Renal pelvis (tissue), 12 donors: ENCODE measurements at places on chromosomes 4 and X. TPM values are rescaled to one million over a fixed set of nuclear protein-coding genes. Genes with fewer than 3 reads are reported as not detected.

GRCh38 chrX:72373136-72373535, 67.4 kb upstream of the CITED1 start:
- no peak for DNase-seq

DNA sequence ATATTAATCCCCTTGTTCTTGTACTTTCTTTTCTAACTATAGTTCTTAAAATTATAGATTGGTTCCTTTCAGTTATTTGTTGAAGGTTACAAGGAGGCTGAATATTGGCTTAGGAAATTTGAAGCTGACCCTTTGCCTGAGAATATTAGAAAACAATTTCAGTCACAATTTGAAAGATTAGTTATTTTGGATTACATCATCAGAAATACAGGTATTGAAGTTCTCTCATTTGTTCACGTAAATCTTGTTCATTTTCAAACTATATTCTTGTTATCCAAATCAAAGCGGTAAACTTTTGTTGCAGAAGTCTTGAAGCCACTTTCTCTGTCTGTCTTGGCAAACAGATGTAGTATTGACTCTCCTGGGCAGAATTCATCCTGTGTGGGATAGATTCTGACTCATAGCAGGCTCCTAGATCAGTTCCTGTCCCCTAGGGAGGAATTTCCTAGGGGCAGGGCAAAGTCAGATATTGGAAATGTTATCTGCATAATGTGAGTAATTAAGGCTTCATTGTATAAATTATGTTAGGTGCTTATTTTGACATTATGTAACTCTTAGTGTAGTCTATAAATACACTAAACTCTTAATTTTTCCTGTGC, 25.2 kb downstream of the PI4K2B start:
- no peak for DNase-seq

DNA sequence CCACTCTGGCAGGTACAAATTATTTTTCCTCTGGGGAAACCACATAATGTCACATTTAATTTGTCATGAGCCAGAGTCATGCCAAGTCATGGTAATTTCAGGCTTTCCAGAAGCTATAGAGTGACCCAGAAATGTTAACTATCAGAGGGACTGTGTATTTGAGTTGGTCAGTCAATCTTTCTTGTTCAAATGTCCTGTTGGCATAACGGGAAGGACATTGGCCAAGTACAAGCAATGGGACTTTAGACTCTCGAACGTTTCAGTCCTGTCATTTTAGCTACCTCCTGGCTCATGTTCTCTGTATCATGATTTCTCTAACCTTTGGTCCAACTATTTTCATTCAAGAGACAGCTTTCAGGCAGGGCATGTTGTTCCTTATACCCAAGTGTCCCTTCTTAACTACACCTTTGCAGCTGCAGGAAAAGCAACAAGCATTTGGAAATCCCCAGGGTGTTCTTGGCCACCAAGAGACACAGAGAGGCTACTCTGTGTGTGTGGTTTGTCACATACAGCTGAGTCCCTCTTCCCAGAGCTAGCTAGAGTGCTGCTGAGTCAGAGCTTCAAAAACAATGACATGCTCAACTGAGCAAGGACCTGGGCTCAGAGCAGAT, 142.6 kb downstream of the EGF start:
- DNase-seq: no peak

DNA sequence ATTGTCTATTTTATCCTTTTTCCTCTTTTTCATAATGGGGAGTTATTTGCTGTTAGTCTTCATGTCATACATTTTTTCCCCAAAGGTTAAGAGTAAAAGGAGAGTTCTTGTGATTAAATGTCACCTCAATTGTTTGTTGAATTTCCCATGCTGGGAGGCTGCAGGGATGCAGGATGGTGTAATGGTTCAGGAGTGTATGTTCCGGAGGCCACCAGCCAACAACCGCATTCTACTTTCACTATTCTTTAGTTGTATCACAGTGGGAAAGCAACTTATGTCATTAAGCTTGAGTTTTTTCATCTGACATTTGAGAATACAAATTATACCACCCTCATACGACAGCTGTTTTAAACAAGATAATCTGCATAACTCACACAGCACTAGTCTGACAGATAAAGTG, 15.4 kb downstream of the AFP start:
- no peak for DNase-seq

GRCh38 chrX:148593146-148593545, 92.7 kb downstream of the AFF2 start:
- DNase-seq: no peak

GRCh38 chr4:22962295-22962694, 269.6 kb downstream of the GBA3 start:
- peak; percentile 15 for DNase-seq

DNA sequence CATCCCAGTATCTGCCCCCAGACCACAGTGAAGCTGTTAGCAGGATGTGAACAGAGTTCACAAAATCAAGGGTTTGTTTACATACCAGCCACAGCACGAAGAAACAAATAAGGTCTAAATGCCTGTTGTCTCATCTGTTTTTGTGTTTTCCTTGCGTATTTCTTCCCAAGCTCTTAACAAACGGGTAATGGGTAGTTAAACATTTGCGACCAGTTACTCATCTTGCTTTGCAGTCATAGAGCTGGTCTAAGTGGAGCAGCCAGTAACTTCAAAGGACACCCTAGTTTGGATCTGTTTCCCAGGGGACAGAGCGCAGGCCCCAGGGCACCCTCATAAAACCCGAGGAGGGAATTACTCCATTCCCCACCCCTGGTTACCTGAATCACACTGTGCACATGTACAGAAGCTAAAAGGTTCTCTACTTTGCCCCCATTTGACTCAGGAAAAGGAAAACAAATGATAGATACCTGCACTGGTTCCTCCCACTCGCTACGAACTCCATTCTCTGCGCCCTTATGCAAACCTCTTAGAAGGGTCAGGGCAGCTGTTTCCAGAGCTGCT, 68.8 kb downstream of the MAML3 start:
- DNase-seq: no peak

DNA sequence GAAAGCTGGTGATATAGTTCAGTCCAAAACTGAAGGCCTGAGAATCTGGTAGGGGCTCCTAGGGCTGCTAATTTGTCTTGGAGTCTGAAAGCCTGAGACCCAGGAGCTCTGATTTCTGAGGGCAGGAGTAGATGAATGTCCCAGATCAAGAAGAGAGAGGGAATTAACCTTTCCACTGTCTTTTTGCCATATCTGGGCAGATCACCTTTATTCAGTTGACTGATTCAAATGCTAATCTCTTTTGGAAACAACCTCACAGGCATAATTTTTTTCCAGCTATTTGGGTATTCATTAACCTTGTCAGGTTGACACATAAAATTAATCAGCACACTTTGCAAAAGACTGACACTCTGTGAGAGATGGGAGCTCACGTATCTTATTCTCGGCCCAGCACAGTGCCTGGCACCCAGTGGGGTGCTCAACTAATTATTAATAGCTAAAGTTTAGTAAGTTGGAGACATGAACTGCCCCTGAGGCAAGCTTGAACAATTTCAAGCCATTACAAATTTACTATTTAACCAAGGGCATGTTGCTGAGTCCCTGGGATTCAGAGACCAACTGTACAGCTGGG, 114.3 kb downstream of the CPEB2 start:
- DNase-seq: peak; percentile 39

DNA sequence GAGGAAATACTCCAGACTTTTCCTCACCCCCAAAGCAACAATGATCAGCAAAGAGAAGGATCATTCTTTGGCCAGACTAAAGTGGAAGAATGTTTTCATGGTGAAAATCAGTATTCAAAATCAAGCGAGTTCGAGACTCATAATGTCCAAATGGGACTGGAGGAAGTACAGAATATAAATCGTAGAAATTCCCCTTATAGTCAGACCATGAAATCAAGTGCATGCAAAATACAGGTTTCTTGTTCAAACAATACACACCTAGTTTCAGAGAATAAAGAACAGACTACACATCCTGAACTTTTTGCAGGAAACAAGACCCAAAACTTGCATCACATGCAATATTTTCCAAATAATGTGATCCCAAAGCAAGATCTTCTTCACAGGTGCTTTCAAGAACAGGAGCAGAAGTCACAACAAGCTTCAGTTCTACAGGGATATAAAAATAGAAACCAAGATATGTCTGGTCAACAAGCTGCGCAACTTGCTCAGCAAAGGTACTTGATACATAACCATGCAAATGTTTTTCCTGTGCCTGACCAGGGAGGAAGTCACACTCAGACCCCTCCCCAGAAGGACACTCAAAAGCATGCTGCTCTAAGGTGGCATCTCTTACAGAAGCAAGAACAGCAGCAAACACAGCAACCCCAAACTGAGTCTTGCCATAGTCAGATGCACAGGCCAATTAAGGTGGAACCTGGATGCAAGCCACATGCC, 89.7 kb downstream of the TET2 start:
- no peak for DNase-seq

DNA sequence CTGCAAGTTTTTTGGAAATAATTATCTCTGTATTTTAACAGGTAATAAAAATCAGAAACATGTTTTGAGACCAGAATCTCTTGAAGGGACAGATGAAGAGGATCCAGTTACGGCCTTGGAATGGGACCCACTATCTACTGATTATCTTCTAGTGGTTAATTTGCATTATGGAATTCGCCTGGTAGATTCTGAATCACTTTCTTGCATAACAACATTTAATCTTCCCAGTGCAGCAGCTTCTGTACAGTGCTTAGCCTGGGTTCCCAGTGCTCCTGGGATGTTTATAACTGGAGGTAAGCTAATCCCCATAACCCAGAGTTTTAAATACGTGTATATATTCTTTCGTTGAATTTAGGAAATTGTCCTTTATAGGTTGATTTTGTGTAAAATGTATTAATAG, 59.4 kb downstream of the WDR17 start:
- DNase-seq: no peak

DNA sequence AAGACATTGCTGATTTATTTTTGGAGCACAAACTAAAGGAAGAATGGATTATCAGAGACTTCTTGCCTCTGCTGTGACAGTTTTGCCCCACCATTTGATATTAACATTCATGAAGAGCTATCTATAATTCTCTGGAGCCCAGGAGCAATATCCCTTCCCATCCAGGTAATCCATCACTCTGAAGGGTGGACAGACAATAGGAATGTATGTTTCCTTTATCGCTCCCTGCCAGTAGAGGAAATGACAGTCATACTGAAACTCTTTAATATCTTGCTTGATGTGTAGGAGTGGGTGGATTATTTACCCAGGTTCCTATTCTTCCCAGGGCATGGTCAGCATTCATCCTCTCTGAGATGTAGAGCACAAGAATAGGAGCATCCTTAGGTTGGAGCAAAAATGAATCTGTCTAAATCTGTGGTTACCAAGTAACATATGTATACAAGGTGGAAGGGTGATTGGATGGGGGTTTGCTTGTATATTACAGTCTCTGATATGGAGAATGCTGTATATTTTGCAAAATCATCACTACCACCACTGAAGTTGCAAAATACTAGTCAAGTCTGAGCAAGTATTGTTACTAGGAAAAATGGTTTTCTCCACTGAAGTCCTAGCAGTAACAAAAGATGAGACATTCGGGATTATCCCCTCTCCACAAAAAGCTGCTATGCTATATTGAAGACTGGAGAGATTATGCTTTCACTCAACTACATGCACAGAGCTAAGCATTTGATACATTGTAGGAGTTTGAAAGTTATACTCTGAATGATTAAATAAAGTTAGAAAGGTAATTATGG, 151.6 kb downstream of the CBLL2 start:
- no peak for DNase-seq

GRCh38 chrX:153864101-153864500, 21.9 kb downstream of the L1CAM start:
- no peak for DNase-seq

- DNase-seq: no peak
These were observed 33.2 kb upstream of the CLDN24 start for GRCh38 chr4:183355405-183355804.

DNA sequence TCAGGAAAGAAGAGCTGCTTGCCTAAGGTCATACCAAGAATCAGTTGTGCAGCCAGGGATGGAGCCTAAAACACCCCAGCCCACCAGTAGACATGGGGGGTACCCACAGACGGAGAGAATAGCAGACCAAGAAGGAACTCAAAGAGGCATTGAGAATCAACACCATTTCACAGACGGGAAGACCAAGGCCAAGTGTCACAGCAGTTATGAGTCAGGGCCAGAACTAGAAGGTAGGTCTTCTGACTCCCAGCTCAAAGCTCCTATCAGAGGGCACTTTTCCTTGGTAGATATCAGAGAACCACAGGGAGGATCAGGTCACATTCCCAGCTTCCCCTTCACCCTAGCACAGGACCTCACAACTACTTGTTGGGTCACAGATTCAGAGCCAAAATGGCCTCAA, 14.5 kb downstream of the OTUD5 start:
- DNase-seq: no peak

GRCh38 chr4:74543231-74543781, 98.4 kb downstream of the AREG start:
- peak; percentile 2 for DNase-seq

DNA sequence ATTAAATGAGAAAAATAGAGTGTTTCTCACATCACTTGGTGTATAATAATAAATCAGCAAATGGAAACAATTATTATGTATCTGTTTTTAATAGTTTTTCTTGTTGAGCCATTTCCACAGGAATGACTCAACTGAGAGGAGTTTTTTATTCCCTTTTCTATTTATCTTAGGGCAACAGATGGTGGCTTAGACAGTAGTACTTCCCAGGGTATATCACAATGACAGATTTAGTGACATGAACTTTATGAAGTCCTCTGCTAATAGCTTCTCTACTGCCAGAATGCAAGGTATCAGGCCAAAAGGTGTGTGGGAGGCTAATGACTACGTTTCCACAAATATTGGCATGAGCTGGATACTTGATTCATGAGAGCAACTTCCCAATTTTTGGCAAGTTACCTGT, 126.7 kb downstream of the HTR2C start:
- no peak for DNase-seq

DNA sequence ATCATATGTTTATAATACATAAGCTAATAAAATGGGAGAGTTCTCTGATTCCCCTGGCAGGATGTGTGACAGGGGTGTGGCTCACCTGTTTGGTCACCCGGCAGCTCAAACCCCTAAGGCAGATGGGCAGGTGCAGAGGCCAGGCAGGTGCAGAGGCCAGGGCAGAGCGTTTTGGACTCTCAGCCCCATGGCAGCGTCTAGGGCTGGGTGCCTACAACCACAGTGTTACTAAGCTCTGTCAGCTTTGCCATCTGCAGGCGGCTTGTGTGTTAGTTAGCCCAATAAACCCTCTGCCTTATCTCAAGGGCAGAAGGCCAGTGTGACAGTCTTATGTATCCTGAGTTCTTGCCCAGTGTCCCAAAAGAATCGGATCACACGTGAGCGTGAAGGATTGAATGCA, 54.0 kb upstream of the UGT2B15 start:
- DNase-seq: no peak

MTNR1A gene
- 2.0 TPM for polyA plus RNA-seq

GAGE12G gene
- not detected for polyA plus RNA-seq

POF1B gene
- 0.93 TPM for polyA plus RNA-seq

HPSE gene
- 0.95 TPM for polyA plus RNA-seq

PGRMC1 gene
- polyA plus RNA-seq: 253 TPM

CD38 gene
- polyA plus RNA-seq: 1.1 TPM

TFDP3 gene
- not detected for polyA plus RNA-seq

PPM1K gene
- polyA plus RNA-seq: 21.3 TPM
